SJCRH30 (cell line): ENCODE measurements at places on chromosomes 13 and 19. TPM values are rescaled to one million over a fixed set of nuclear protein-coding genes. Genes with fewer than 3 reads are reported as not detected.
A peak's percentile ranks its signal among the peaks of the same experiment; 100 is the strongest.

MAST1 gene
- 4.3 and 5.6 TPM in 2 replicates for total RNA-seq

SIGLEC14 gene
- total RNA-seq: not detected in 2 replicates

IFNL1 gene
- total RNA-seq: not detected in 2 replicates

GRCh38 chr13:113742000-113742441, 17.0 kb upstream of the TMEM255B start:
- peak; percentile 89 for DNase-seq
- H3K36me3 ChIP-seq: no peaks in the 10 kb centered on the region
- no peaks in the 10 kb centered on the region for H3K27me3 ChIP-seq
- peaks cover 7% of the 10 kb centered on the region; the same call in 1 of the 2 replicates for H3K4me1 ChIP-seq

DNA sequence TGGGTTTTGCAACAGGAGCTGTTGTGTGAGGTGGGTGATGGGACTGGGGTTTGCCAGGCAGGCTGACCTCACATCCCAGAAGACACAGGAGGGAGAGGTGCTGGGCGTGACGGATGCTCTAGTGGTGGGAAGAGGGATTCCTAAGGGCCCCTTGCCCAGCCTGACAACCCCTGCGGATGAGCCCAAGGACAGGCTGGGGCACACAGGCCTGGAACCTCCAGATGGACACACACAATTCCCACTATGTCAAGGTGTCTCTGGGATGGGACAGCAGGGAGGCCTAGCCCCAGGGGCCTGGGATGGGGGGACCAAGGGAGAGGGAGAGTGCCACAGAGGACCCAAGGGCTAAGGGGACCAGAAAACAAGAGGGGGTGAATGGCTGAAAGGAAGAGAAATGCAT, 191.5 kb downstream of the ZNF536 start:
- H3K4me1 ChIP-seq: peaks cover 42% of the 10 kb centered on the region
- H3K36me3 ChIP-seq: no peaks in the 10 kb centered on the region
- H3K27me3 ChIP-seq: no peaks in the 10 kb centered on the region
- H3K27ac ChIP-seq: peak overlapping the region; percentile 53; the same call in 1 of the 2 replicates
- no peak for DNase-seq
- H3K4me3 ChIP-seq: no peak overlapping the region

CYP2S1 gene
- not detected in 2 replicates for total RNA-seq

EPS8L1 gene
- 1.4 and 1.7 TPM in 2 replicates for total RNA-seq

GRCh38 chr19:53912653-53913052, 3.6 kb downstream of the CACNG7 start:
- H3K27me3 ChIP-seq: peaks cover 8% of the 10 kb centered on the region; the same call in 1 of the 2 replicates
- no peak overlapping the region for H3K27ac ChIP-seq
- H3K36me3 ChIP-seq: no peaks in the 10 kb centered on the region

- H3K27me3 ChIP-seq: no peaks in the 10 kb centered on the region
- no peak overlapping the region for H3K4me3 ChIP-seq
- DNase-seq: no peak
- 0 out of 2 replicates have a peak, but pooled peaks cover 2% of the 10 kb centered on the region for H3K4me1 ChIP-seq
- no peak overlapping the region for H3K27ac ChIP-seq
Observed at GRCh38 chr19:46887240-46887782, 26.5 kb downstream of the ARHGAP35 start.

GATAD2A gene
- 99.6 and 101 TPM in 2 replicates for total RNA-seq

DNA sequence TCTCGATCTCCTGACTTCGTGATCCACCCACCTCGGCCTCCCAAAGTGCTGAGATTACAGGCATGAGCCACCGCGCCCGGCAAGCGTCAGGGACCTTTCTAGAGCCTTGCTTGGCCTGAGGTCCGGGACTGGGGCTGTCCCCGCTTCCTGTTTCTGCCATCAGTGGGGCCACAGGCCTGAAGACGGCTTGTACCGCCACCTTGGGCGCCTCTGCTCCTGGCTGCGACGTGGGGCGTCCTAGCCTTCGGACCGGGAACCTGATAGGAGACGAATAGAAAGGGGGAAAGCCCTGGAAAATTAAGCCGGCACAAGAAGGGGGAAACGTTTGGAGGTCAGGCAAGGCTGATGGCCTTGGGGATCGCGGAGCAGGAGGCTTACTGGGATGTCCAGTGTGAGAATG, 35.1 kb downstream of the RNF6 start:
- H3K27me3 ChIP-seq: no peaks in the 10 kb centered on the region
- no peak overlapping the region for H3K27ac ChIP-seq
- no peaks in the 10 kb centered on the region for H3K36me3 ChIP-seq
- DNase-seq: no peak

RAB11B gene
- 15.9 and 17.7 TPM in 2 replicates for total RNA-seq

LRCH1 gene
- 9.2 and 10.9 TPM in 2 replicates for total RNA-seq

SLC46A3 gene
- total RNA-seq: 11.7 and 15.4 TPM in 2 replicates

DNA sequence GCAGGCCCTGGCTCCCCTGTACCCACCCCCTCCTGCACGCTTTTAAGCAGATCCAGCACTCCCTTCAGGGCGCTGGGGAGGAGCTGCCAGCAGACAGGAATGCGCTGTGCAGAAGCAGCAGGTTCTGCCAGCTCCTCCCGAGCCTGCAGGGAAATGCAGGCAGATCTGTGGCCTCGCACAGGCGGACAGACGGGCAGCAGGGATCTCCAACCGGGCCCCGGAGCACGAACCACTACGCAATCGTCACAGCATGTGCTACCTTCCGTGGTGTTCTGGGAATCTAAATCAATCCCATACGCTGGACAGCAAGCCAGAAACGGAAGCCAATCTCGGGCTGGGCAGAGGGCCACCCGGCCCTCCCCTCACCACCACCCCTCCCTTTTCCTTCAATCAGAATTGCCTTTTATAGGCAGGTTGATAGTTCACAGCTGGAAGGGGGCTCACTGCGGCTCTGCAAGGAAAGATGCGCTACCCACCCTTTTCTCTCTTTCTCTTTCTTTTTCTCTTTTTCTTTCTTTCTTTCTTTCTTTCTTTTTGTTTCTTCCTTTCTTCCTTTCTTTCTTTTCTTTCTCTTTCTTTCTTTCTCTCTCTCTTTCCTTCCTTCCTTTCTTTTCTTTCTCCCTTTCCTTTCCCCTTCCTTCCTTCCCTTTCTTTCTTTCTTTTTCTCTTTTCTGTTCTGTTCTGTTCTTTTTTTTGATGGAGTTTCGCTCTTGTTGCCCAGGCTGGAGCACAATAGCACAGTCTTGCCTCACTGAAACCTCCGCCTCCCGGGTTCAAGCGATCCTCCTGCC, 99.9 kb downstream of the GNG7 start:
- no peaks in the 10 kb centered on the region for H3K36me3 ChIP-seq
- H3K27me3 ChIP-seq: no peaks in the 10 kb centered on the region
- no peaks in the 10 kb centered on the region for H3K4me1 ChIP-seq
- no peak overlapping the region for H3K27ac ChIP-seq

ZNF625 gene
- 25.7 and 26.0 TPM in 2 replicates for total RNA-seq

OR10H1 gene
- not detected in 2 replicates for total RNA-seq
